NCI-H2171 treated with DMSO at 0.1 percent for 48 hours (cell line): ENCODE measurements at places on chromosomes 2 and 18.
A peak's percentile ranks its signal among the peaks of the same experiment; 100 is the strongest.

DNA sequence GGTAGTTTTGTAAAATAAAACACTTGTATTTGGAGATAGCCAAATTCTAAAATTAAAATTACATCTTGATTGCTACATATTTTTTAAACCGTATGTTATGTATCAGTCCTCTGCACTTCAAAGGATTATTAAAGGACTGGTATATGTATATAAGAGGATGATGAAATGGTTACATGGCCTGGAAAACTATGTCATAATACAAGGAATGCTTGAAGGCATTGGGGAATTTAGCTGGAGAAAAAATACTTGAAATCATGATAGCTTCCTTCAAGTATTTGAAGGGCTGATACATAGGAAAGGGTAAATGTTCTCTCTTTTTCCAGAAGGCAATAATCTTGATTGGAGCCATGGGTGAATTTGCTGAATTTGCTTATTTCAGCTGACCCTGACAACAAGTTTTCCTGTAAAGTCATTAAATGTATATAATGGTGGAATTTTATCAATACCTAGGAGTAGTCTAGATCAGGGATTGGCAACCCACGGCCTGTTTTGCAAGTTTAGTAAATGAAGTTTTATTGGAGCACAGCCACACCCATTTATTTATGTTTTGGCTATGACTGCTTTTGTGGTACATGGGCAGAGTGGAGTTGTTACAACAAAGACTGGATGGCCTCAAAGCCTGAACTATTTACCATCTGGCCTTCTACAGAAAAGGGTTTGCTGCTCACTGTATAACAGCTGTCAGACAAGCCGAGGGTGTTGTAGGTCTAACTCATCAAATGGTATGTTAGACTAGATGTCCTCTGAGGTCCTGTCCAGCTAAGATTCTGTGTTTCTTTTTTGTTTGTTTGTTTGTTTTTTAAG is 34.4 kb downstream of the ACYP2 start:
- peak; percentile 14 for DNase-seq

- no peak for DNase-seq
Observed at GRCh38 chr18:23207191-23207955, 72.1 kb downstream of the CABLES1 start.

- peak; percentile 76 for DNase-seq
Observed at GRCh38 chr2:100321866-100322820, at the start of gene LONRF2. Gene LONRF2 (minus strand): TSS chr2:100322501. CDS start chr2:100322093, 408 bp downstream.

DNA sequence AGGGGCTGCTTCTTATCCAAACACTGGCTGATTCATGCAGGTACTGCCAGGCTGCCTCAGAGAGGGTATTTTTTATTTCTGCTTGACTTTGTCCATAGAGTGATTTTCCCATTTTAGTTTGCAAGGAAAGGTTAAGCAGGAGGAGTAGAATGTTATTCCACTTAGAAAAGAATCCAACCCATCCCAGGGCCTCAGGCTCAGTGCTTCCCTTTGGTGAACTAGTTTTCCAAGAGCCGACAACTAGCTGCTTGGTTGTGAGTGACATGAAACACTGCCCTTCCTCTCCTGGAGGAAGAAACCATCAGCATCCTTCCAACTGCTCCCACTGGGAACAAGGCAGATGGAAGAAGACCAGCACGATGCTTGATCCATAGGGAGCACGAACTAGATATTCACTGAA is 58.5 kb downstream of the BCL2 start:
- DNase-seq: no peak

DNA sequence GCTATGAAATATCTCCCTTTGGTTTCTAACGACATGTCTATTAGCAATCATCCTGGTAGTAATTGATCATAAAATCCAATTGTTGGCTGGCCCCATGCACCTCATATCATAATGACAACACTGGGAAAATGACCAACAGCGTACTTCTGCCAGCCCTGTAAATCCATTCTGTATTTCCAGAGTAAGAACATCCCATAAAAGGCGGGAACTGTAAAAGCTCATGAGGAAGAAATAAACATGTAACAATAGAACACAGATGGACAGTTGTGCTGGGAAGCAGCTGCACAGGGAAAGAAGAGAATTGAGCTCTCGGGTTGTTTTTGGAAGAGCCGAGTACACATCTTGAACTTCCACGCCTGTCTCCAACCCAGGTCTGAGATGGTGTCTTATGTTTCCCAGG is 218.7 kb downstream of the CMPK2 start:
- peak; percentile 38 for DNase-seq

GRCh38 chr2:102473631-102474030 is 605 bp downstream of the SLC9A4 start:
- DNase-seq: no peak

- peak; percentile 17 for DNase-seq
Observed at GRCh38 chr2:216012133-216012829, 1.1 kb downstream of the MREG start.

- no peak for DNase-seq
Observed at GRCh38 chr18:68604256-68604655, 110.7 kb downstream of the TMX3 start.

DNA sequence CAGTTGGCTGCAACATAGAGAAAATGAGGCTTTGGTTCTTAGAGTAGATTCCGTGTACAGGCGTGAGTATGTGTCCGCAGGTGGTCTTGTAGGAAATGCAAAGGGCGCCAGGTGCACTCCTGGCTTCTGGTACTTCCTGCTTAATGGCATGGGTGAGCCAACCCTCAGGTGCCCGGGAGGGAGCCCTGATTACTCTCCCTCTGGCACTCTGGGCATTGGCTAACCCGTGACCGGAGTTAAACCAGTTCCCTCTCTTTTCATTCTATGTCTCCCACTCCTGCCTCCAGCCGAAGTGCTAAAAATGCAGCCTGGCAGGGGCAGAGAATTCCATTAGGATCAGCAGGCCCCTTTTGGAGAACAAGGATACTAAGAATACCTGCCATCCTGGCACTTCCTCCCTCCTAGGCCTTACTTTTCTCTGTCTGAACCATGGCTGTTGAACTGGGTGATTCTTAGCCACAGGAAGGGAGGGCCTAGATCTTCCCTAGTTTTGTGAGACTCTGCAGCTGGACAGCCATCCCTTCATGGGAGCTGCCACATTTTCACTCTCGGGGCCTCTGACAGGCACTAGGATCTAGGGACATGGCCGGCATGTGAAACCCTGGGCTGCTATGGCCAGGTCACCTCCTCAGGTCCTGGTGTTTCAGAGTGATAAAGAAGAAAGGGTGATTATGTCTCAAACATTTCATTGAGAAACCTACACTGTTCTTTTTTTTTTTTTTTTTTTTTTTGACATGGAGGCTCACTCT is 6.5 kb downstream of the MERTK start:
- no peak for DNase-seq

- no peak for DNase-seq
Observed at GRCh38 chr2:231489990-231490389, 25.7 kb upstream of the NCL start.

- DNase-seq: no peak
Observed at GRCh38 chr2:118449401-118449800, 361.1 kb downstream of the INSIG2 start.

- no peak for DNase-seq
Observed at GRCh38 chr2:83459456-83459855, 999.6 kb downstream of the SUCLG1 start.

DNA sequence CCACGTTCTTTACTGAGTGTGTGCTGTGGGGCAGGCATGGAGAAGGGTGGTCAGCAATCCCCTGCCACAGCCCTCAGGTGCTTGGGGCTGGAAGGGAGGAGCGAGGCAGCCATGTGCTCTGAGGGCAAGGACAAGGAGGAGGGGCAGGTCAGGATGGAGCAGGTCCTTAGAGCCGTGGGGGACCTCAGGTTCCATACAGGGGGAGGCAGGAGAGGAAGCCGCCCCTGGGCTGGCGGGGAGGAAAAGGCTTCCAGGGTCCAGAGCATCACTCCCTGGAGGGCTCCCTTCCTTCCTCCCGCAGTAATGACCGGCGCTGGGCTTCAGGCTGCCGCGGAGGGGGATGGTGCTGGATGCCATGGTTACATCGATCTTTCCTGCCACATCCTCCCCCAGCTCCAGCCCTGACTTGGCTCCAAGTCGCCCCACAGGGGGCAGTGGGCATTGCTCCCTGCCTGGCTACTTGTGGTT is 6.6 kb downstream of the GAREM2 start:
- DNase-seq: no peak

DNA sequence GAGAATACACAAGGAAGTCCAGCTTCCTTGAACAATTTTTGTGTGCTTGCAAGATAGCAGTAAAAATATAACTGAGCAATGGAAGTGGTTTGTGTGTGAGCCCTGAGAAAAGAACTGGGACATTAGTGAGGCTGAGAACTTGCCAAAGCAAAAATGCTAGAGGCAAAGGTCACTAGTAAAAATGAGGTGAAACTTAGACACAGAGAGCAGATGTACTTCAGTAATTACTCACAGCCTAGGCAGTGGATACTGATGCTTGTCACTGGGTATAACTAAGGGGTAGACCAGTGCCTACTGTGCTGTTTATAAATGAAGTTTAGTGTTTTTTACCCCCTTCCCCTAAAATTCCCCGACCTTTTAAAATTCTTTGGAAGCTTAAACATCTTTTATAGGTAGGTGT is 450.1 kb downstream of the LPIN1 start:
- no peak for DNase-seq

DNA sequence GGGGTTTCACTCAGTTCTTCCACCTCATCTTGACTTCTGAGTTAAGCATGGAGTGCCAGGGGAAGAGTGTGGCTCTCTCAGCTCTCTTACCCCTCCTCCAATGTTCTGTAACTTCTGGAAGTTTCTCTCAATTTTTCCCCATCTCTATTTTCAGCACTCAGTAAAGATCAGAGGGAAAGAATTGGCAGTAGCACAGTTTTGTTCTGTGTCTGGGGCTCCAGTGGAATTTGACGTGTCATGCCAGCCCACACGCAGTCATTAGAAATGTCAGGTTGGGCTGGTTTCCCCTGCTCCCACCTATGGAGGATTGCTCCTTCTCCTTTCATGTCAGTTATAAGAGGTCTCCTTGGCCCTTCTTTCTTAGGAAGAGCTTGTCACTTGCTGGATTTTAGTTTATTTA is 104.6 kb upstream of the COL3A1 start:
- DNase-seq: no peak

DNA sequence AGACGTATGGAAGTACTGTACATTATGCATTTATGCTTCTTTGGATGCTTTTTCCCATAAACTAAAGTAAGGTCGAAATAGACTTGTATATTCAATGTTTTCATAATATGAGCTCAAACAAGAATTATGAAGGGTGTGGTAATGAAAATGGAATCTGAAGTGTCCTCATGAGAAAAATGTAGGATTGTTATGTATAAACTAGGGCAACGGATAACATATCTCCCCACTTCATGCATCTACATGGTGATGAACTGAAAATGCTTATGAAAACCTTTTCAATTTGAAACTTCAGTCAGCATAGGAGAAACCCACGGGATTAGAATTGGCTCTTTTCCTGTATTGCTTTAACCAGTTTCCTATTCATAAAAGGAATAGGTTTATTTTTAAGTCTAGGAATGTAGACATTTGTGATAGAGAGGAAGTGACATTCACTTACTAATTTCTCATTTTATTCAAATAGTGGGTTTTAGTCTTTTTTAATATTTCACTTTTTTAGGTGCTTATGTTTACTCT is 608.2 kb upstream of the GCFC2 start:
- no peak for DNase-seq

- DNase-seq: peak; percentile 26
Observed at GRCh38 chr2:29240601-29241000, 125.4 kb downstream of the CLIP4 start.

- no peak for DNase-seq
Observed at GRCh38 chr18:79659733-79660132, 19.9 kb upstream of the CTDP1 start.

DNA sequence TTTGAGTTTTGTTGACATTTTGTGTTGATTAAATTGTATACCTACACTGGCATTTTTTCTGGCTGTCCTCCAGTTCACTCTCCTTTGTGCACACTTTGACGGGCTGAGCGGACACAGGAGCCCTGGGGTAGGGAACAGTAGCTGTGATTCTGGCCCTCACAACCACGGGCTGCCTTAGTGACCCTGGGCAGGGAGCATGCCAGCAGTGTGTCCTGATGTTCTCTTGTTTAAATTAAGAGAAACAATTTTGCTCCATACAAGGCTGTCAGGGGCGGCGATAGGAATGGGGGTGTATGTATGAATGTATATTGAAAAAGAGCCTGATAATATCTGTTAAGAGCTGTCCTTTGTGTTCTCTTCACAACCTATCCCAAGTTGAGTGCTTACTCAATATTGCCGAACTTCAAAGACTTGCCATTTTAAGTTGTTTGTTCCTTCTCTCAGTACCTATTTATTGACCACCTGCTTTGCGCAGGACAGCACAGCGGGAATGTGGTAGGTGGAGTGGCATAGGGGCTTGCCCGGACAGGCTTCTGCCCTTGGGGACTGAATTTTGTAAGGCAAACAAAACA is 103.7 kb upstream of the EML6 start:
- no peak for DNase-seq

GRCh38 chr2:114527330-114527983 is 85.0 kb downstream of the DPP10 start:
- DNase-seq: no peak

DNA sequence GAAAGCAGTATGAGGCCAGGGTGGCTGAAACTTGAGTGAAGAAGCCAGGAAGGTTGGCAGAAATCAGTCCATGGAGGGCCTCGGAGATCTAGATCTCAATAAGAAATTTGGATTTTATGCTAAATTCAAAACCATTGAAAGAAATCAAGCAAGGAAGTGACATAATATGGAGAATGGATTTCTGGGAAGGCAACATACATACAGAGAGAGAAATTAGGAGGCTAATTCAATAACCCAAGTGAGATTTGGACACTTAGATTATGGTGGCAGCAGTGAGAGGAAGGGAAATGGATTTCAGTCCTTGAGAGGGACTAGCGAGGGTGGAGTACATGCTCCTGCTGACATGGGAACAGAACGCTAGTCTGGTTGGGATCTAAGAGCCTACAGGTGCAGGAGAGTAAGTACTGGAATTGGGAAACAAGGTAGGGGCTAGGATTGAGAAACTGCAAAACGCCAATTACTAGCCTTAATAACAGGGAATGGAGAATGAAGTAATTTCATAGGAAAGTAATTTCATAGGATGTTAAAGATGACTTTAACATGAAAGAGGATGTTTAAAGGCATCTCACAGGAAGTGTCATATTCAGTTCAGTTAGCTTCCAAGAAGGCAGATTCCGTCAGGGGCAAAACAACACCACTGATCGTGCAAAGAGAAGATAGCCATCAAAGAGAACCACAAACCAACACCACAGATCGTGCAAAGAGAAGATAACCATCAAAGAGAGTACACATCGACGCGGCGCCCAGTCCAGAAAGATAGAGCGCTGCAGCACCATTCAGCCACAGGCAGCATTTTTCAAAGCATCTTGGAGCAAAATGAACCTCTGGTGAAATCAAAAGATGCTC is 27.2 kb downstream of the CDKL4 start:
- DNase-seq: no peak
